ENCODE measurements at places on chromosomes 7 and 10.

- no peak for DNase-seq
Measured at GRCh38 chr10:17817316-17817715, 8.2 kb downstream of the MRC1 start.

- no peak for DNase-seq
Measured at GRCh38 chr7:30699706-30700495, 17.6 kb upstream of the CRHR2 start.

DNA sequence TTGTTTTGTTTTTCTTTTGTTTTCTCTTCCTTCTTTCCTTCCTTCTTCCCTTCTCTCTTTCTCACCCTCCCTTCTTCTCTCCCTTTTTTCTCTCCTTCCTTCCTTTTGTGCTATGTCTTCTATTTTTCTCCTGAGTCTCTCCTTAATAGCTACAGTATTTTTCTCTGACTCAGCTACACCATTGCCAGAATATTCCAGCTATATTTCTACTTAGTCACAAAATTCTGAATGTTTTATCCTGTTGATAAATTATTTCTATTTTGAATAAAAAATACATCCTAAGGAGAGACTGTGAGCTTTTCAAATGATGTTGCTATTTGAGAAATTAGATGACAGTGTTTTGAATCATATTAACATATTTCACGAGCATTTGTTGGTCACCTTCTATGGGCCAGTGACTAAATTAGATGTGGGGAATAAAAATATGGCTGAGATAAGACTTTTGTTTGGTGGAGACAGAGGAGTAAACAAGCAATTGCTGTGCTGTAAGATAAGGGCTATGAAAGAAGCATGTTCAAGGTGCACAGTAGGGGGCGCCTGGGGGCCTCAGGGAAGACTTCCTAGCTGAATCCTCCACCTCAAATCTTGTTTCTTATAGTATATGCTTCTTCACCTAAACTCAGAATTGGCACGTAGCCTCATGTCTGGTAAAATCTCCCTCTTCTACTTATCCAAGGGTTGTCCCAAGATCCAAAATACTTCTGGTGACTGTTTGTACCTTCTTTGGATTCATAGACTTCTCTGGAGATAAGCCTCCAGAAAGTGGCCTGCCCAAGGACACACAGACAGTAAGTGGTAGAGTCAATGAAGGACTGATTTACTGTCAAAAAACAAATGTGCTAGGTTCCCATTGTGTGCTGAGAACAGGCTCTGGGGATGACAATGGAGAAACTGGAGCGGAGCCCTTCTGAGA is 115.5 kb upstream of the CREB5 start:
- peak; percentile 12 for DNase-seq

DNA sequence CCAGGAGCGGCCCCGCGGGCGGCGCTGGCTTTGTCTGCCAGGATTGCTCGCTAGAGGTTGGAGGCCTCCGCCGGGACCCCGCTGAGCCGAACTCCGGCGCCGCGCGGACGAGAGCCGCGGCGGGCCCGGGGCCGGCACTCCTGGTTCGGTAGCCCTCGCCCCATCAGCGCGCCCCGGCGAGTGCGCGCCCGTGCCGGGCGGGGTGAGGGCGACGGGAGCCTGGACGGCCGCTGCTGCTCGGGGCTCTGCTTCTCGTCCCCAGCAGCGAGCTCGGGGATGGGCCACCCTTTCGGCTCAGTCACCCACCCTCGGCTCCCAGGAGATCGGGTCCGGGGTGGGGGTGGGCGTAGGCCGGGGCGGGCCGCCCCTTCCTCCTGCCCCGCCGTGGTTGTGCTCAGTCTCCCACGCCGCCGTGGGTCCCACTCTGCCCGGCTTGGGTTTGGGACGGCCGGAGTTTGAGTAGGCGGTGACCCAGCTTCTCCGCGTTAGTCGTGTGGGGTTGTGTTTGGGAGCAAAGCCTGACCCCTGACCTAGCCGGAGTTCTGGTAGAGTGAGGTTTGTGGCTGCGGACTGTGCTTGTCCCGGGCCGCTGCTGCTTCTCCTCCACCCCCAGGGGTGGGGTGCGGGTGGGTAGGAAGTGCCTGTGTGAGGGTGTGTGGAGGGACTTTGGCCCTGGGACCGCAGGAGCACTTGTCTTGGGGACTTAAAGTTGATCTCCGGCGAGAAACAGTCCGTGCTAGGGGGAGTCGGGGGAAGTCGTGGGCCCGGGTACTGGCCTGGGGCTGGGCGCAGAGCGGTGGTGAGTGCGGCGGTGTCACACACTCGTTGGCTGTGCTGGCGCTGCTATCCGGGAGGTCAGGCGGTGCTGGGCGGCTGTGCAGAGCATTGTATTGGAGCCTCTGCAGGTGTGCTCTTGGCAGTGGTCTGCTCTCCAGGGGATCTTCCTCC is 677 bp downstream of the TSPAN14 start:
- peak; percentile 63 for DNase-seq

DNA sequence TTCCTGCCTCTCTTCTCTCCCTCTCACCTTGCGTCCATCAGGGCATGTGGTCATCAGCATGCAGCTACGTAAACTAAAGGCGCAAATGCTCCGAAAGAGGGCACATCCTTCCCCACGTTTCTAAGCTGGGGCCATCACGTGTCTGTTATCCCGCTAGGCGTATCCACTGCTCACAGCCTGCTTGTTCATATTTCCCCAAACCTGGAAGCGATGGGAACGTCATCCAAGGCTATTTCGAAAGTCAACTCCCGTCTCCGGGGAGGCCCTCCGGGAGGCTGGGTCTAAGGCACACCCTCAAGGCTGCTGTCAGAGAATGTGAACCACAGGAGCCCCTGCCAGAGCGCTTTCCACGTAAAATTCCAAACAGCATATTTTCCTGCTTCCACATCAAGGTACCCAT is 199.2 kb downstream of the DIP2C start:
- no peak for DNase-seq

GRCh38 chr7:1459920-1460820 is 900 bp upstream of the MICALL2 start:
- no peak for DNase-seq

GRCh38 chr10:682931-683447 is 6.5 kb downstream of the DIP2C start:
- DNase-seq: no peak

GRCh38 chr7:142365410-142365842 is 107.6 kb upstream of the PRSS58 start:
- DNase-seq: no peak

GRCh38 chr7:45718464-45719330 is 144.5 kb downstream of the ADCY1 start:
- DNase-seq: no peak

- peak; percentile 66 for DNase-seq
Measured at GRCh38 chr10:15196021-15196834, 27.7 kb upstream of the NMT2 start.

- no peak for DNase-seq
Measured at GRCh38 chr7:101671371-101672356, 42.6 kb upstream of the MYL10 start.

GRCh38 chr7:6545398-6546126 is 5.7 kb downstream of the GRID2IP start:
- DNase-seq: no peak

DNA sequence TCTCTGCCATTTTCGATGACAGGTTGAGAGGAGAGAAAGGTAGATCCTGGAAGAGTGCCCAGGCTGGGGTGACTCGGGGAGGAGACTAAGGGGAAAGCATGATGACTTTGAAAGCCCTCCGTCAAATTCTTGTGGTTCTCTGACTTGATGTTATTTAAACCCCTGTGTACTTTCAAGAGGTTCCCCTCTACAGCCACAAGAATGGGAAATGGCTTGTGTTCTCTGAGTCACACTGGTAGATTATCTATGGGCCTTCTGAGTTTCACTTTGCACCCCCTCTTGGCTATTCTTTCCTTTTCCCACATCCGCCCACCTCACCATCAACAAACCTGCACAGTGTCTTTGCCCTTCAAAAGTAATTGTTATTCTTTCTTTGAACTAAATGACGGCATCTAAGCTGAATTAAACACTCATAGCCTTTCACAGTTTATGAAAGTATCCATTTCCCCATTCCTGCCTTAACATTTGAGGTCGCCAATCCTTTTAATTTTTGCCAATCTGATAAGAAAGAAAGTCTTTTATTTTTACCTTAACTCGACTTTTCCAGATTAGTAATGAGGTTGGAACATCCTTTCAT is 24.1 kb downstream of the PRF1 start:
- peak; percentile 76 for DNase-seq

GRCh38 chr7:23462846-23463245 is 7.4 kb downstream of the IGF2BP3 start:
- DNase-seq: peak; percentile 4

DNA sequence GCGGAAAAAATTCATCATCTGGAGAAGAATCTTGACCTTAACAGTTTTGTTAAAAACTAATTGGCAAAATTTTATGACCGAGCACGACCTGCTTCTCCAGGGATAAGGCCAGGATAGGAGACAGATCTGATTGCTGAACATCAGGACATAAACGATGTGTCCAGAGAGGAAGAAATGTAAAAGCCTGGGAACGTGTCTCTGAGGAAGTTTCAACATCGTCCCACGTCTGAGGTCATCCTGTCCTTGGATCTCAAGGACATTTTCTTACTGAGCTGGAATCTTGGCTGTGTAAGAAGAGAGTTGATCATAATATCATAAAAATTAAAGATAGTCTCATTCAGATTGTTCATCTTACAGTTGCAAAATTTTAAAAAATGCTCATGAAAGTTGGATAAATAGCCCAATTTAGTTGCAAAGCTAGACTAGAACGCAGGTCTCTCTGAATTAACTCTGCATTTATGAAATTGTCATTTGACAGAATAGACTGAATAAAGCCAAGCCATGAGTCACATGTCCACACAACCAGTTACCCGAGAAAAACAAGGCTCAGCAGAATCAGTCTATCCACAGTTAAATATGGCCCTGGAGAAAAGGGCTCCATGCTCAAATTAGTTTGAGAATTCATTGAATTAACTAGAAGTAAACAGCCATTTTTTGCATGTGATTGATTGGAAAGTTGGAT is 120.0 kb upstream of the EGFR start:
- no peak for DNase-seq

- DNase-seq: no peak
Measured at GRCh38 chr7:79182283-79182682, 271.2 kb downstream of the MAGI2 start.

DNA sequence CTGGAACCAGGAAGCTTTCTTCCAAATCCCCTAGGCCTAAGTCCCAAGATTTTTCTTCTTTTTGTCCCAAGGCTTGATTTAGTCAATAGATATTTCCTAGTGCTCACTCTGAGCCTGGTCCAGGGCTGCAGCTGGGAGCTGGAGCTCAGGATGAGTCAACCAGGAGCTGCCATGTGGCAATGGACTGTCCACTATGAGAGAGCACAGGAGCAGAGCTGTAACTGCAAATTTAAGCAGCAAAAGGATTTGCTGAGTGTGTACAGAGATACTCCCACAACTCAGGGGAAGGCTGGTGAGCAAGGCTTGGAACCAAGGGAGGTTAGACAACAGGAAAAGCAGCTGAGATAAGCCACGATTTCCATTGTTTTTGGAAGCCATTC is 92.1 kb upstream of the CXCL12 start:
- no peak for DNase-seq

- DNase-seq: no peak
Measured at GRCh38 chr10:12091421-12091820, 22.7 kb downstream of the DHTKD1 start.

DNA sequence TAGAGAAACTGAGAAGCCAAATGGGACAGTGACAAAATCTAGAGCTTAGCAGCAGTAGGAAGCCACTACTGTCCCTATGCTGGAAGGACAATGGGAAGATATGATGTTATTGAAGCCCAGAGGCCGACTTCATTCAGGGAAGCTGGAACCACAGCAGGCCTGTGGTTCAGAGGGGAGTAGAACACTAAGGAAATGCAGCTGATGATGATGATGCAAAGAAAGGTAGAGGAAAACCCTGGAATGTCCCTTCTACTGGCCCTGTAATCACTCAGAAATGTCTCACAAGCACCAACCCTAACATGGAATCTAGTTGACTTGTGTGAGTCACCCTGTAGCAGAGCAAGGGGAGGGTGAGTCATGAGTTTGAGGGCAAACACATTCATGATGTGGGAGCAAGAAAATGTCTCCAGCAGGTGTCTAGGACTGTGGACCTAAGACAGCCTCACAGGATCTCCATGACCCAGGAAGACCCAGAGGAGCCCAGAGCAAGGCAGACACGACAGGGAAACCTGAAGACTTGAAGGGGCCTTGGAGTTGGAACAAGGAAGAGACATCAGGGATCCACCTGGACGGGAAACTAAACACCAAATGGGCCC is 37.0 kb upstream of the LRRC17 start:
- peak; percentile 32 for DNase-seq

GRCh38 chr7:12436126-12436525 is 32.5 kb upstream of the VWDE start:
- no peak for DNase-seq

DNA sequence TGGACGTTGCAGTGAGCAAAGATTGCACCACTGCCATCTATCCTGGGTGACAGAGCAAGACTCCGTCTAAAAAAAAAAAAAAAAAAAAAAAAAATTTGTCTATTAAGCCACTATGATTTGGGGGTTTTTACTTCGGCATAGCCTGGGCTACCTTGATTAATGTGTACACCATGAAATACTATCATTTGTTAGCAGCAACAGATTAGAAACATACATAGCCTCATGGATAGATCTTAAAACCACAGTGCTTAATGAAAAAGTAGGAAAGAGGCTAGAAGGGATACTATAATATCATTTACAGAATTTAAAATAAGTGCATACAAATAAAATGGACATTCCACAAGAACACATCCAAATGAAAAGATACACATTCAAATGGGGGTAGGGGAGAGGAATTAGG is 77.3 kb upstream of the IL6 start:
- DNase-seq: no peak

DNA sequence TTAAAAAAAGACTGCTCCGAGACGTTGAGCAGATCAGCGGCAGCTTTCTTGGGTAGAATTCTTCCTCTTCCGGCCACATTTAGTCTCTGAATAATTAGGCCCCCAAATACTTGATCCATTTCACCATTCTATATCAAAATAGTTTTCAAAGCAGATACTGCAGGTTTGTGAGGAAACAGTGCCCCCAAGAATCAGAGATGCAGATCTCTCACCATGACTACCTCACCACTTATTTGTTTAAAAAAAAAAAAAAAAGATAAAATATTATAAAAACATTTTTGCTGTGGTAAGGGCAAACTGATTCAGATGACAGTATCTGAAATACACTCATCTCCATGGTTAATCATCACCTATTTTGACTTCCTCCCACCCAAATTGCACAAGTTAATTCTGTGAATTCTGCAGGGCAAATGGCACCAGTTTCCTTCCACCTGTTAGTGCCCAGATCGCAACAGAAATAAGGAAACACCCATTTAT is 210.4 kb downstream of the FAM107B start:
- no peak for DNase-seq

GRCh38 chr7:21251151-21251800 is 176.6 kb upstream of the SP4 start:
- DNase-seq: no peak

- no peak for DNase-seq
Measured at GRCh38 chr7:25356534-25357151, 128.4 kb upstream of the NPVF start.

DNA sequence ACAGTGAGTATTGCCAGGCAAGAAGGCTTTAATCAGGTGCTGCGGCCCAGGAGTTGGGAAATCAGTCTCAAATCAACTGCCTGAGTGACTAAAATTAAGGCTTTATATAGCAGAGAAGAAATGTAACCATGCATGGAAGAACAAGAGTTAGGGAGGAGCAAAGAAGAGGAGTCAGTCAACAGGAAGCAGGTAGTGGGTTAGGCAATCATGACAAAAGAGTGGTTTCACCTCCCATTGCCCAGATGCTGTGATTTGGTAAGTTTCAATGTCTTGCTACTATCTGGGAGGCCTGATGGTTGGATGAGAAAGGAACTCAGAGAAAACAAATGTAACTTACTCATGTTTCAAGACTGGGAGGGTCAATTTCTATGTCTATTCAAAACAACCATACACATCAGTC is 998.3 kb downstream of the GATA3 start:
- DNase-seq: no peak

GRCh38 chr7:131625817-131626372 is 69.5 kb upstream of the PODXL start:
- DNase-seq: no peak
